ENCODE measurements at places on chromosomes 1 and 21. TPM values are rescaled to one million over a fixed set of nuclear protein-coding genes. Genes with fewer than 3 reads are reported as not detected.

CSMD2 gene
- total RNA-seq, result not detected

RCC1 gene
- 60.6 TPM for total RNA-seq

MPL gene
- total RNA-seq, result not detected

SYNC gene
- total RNA-seq, result not detected

F13B gene
- total RNA-seq, result not detected

TNFRSF8 gene
- 1.3 TPM for total RNA-seq

COL6A1 gene
- 0.48 TPM for total RNA-seq

SPRR2B gene
- total RNA-seq, result not detected

Data from activated naive CD4-positive, alpha-beta T cell treated with anti-CD3 and anti-CD28 coated beads, Interleukin-2, amount 10 ng/mL, durations not matched to agents 5 hours and 36 hours (primary cell).